ENCODE measurements at places on chromosomes 11 and 22.

- no peak for DNase-seq
Observed at GRCh38 chr22:20955548-20955947, 11.5 kb upstream of the AIFM3 start.

- no peak for DNase-seq
Observed at GRCh38 chr11:62514151-62514550, 32.5 kb downstream of the AHNAK start.

GRCh38 chr22:38950527-38951295, 6.7 kb upstream of the APOBEC3A start:
- DNase-seq, result no peak

DNA sequence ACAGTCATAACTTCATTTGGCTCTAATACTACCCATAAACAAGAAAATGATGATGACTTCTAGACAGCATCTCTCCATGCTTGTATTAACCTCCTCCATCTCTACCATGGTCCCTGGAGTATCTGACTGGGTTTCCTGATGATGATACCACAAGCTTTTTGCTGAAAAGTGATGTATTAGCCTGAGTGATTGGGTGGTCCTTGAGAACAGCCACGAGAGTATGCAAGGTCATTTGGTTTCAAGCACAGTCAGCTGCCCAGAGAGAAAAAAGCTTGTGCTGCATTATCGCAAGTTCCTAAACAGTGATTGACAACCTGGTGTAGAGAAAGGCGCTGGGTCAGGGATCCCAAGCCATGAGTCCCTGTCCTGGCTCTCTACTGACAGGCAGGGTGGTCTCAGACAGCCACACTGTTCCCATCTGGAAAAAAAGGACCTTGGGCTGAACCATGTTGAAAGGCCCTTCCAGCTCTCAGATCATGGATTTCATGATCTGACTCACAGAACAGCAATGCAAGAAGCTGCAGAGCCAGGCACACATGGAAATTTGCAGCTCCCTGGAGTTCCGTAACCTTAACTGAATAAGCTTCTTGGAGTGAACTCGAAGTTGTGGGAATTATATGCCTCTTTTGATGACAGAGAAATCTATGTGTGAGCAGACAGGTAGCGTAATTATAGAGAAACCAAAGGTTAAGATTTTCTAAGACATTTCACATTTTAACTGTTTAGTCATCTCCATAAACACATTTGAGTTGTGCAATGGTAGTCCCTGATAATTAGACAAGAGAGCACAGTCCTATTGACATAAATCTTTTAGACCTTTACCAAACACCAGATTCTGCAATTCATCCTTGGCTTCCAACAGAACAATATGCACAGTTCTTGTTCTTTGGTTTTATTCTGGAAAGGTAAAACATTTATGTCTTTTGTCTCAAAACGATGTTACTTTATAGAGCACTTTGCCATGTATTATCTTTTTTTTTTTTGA, 54.1 kb upstream of the UBASH3B start:
- DNase-seq, result peak; percentile 91

DNA sequence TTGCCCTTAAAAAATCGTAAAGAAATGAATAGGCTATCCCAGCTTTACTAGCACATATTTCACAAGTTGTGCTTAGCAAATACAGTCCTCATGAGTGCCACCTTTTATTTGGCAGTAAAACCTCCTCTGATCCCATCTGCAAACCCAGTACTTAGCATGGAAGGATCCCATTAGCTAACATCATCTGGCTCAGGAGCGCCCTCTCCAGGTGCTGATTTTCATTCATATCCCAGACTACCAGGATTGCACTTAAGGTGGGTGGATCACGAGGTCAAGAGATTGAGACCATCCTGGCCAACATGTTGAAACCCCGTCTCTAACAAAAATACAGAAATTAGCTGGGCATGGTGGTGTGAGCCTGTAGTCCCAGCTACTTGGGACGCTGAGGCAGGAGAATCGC, 76.1 kb upstream of the PAX6 start:
- no peak for DNase-seq

DNA sequence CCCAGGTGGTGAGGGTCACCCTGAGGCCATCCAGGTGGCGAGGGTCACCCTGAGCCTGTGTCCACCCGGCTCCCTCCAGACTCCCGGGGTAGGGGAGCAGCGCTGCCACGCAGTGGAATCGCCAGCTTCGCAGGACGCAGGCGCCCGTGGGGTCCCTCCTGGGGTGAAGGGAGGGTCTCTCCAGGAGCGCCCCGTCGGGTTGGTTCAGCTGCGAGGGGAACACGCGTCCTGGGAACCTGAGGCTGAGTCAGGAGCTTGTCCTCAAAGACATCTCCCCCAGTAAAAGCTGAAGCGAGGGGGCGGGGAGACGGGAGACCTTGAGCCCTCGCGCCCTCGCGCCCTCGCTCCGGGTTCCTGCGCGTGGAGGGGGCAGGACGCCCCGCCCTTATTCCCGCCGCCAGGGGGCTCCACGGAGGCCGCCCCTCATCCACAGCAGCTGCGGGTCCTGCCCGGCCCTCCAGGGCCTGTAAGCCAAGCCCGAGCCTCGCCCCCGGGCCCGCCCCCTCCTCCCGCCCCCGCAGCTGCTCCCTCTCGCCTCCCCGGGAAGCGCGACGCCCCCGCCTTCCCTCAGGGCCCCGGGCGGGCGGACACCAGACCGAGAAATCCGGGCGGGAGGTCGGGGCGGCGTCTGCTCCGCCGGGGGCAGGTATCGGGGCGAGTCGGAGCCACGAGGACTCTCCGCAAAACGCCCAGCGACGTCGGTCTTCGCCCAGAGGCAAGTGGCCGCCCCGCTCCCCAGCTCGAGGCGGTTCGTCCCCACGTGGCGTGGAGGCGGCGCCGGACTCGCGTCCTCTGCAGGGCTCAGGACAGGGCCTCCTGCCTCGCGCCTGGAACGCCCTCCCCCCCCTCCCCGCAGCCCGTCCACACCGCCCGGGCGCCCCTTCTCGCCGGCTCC, 22.8 kb downstream of the PIM3 start:
- DNase-seq, result no peak

GRCh38 chr22:44795701-44796630, 43.6 kb downstream of the ARHGAP8 start:
- DNase-seq, result no peak

GRCh38 chr11:62062223-62062861, 61.5 kb upstream of the INCENP start:
- no peak for DNase-seq

DNA sequence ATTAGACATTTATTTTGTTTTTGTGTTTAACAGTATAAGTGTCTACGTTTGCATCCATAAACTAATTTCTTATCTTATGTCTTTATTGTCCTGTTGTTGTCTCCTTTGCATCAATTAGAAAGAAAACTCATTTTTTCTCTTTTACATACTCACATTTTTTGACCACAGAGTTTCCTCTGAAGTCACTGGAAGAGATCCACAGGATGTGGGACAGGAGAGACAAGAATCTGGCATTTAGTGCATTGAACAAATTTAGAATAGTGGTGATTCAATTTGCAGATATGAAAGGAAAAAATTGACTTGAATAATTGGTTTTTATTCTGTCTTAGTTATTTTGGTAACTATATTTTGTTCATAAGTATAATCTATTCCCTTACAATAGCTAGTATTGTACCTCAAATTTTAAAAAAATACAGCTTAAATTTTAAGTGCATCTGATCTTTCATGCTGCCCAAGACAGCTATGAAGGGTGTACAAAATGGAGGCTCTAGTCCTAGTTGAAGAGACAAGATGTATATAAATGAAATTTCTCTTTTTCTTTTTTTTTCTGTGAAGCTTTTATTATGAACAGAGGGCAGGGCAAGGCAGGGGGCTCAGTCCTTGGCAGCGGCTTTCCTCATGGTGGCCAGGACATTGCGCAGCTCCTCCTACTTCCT, 24.4 kb downstream of the HORMAD2 start:
- peak; percentile 1 for DNase-seq

- no peak for DNase-seq
Observed at GRCh38 chr22:26481112-26481693, 2.4 kb downstream of the HPS4 start.

- DNase-seq, result no peak
Observed at GRCh38 chr11:76939219-76939631, 78.5 kb downstream of the ACER3 start.

DNA sequence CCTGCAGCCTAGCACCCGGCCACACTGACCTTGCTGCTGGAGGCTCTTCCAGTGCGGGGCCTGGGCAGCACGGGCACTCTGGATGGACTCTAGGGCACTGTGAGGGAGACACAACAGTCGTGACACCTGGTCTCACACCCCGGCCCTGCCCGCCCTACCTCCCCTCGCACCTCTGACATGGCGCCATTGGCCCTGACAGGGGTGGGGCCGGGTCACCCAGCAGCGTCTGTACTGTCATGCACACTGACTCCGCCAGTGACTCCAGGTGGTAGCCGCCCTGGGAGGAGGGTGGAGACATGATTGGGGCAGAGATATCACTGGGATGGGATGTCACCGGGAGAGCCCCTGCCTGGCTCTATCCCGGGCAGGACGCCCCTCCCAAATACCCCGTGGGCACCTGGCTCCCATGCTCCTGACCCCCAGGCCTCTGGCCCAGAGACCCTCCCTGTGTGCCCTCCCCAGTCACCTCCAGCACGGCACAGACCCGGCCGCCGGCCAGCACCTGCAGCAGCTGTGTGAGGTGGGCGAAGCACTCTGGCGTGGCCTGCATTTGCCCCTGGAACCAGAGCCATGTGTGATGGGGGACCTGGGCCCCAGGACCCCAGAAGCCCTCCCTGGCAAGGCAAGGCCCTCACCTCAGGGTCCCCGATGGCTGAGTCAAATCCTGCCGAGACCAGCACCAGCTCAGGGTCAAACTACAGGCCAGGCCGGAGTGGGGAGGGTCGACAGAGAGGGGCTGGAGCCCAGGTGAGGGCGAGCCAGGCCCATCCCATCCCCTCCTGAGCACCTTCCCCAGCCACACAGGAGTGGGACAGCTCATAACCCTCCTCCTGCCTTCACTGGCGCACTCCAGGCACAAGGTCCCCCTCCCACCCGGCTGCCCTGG, 2.6 kb downstream of the HDAC10 start:
- no peak for DNase-seq

DNA sequence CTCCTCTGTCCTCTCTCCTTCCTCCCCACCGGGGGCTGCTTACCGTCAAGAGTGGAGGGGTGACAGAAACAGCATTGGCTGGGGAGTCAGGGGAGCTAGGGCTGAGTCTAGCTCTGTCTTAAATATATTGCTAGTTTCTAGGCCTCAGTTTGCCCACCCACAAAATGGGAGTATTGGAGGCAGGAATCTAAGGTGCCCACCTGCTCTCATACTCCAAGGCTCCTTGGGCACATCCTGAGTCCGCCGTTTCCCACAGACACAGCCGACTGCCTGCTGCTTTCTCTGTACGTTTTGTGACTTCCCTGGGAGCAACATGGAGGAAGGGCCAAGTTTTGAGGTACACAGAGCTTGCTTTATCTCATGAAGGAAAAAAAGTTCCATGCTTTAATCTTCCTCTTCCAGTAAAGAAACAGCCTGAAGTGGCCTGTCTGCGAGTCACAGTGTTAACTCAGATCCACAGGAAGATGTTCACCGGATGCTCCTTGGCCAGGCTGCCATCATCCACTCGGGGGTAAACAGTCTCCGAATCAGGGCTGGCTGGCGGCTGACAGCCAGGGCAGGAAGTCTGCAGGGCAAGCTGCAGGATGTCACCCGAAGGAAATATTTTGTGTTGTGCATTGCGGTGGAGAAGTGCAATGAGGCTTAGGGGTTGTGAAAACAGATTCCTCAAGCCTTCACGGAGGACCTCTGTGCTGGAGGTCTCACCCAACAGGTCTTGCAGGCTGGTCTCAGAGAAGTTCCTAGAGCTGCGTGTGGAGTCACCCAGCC, 11.0 kb upstream of the CERK start:
- no peak for DNase-seq

DNA sequence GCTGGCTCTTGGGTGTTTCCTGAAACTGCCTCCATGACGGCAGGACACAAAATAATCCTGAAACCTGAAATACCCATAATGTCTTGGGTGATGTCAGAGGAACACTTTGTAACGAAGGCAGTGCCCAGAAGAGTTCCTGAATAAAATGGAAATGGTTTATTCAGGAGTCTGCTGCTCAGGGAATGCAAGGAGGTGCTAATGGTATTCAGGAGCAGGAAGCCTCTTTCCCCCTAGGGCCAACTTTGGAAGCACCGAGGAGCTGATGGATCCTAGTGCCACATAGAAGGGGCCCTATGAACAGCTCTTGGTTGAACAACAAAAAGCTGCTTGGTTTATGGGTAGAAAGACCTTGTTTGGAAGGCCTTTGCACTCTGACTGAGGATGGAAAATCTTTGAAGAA, 15.5 kb downstream of the TREH start:
- no peak for DNase-seq

DNA sequence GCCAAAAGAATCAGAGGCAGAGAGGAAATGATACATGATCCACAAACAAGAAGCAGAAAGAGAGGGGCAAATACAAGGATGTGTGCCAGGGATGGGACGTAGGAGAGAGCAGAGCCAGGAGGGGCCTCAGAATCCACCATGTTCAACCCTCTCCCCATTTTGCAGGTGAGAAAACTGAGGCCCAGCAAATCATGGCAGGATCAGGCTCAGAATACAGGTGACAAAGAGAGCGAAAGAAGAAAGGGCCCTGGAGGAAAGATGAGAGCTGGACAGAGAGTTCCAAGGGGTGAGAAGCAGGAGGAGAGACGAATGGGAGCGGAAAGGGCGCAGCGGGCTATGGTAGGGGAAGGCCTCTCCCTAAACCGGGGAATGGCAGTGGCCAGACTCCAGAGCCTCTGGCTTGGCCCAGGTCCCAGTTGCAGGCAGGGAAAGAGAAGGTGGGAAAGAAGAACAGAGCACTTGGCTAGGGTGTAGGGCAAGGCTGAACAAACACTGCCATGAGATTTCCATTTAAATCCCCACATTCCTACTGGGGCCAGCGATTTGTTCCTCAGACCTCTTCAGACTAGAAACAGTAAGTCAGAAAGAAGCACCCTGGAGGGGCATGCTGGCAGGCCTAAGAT, 44.4 kb upstream of the TSKU start:
- no peak for DNase-seq

DNA sequence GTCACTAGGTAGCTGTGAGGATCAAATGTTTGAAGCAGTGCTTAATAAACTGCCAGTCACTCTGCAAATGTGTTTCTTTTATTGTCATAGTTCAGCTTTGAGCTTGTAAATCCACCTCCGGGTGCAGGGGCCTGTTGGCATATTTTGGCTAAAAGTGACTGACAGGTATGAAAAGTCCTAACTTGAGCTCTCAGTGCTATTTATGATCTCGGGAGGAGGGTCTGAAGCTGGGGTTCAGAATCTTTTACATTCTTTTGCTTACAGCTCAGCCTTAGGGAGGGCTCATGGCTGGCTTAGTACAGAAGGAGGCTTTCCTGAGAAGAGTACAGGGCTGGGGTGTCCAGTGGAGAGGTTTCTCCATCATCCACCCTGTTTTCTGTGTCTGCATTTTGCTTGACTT, 1.5 kb downstream of the ASPHD2 start:
- DNase-seq, result no peak

- DNase-seq, result no peak
Observed at GRCh38 chr22:44288913-44289312, 23.8 kb downstream of the SHISAL1 start.

GRCh38 chr11:72124046-72124445, 11.5 kb upstream of the FOLR3 start:
- DNase-seq, result no peak

DNA sequence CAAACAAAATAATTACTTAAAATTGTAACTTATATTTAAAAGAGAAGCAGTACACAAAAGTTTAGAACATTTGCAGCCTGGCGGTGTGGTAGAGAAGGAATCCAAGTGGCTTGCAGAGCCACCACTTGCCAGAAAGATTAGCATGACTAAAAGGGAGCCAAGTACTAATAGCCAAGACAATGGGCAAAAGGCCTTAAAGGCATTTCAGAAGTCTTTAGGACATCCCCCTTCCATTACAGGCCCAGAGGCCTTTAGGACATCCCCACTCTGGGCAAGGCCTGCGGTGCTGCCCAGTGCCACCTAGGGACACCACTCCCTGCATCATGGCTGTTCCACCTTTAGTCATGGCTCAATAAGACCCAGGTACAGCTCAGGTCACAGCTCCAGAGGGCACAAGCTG, 32.4 kb downstream of the TMEM225 start:
- DNase-seq, result no peak
